ENCODE measurements at places on chromosomes 11 and 22.

- no peak for DNase-seq
Observed at GRCh38 chr22:27609451-27609888, 192.1 kb downstream of the MN1 start.

- DNase-seq = no peak
Observed at GRCh38 chr22:34490886-34491285, 570.6 kb upstream of the LARGE1 start.

GRCh38 chr11:132943706-132944568 lies 588.4 kb downstream of the OPCML start:
- DNase-seq = no peak

DNA sequence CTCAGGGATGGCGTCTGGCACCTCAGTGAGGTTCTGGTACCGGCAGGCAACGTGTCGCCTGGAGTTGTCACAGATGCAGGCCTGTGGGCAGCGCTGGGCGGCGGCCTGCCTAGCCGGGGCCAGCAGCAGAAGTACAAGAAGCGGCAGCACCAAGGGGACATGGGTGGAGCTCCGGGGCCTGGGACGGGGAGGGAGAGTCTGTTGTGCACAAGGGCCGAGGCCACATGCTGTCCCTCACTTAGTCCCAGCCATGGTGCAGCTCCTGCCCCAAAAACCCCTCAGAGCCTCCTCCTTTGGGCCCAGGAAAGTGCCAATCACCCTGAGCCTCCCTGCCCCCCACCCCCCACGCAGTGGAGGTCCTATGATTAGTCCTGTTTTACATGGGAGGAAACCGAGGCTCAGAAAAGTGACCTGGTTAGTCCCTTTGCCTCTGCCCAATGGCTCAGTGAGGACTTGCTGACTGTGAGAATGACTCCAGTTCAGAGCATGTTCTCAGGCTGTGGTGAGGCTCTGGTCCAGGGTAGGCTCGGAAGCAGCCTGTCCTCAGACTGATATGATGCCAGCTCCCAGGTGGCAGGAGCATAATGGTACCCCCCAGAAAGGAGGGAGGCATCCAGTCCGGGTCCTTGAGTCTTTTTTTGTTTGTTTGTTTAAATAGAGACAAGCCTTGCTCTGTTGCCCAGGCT lies 1.1 kb downstream of the CHADL start:
- DNase-seq = no peak

- no peak for DNase-seq
Observed at GRCh38 chr11:58580311-58580710, 1.4 kb downstream of the ZFP91 start.

GRCh38 chr22:41927813-41928212 lies 1.2 kb upstream of the TNFRSF13C start:
- DNase-seq = no peak

- DNase-seq = peak; percentile 91
Observed at GRCh38 chr22:42661985-42662831, 13.0 kb upstream of the CYB5R3 start.

GRCh38 chr11:118232659-118233058 lies 7.8 kb upstream of the JAML start:
- no peak for DNase-seq

DNA sequence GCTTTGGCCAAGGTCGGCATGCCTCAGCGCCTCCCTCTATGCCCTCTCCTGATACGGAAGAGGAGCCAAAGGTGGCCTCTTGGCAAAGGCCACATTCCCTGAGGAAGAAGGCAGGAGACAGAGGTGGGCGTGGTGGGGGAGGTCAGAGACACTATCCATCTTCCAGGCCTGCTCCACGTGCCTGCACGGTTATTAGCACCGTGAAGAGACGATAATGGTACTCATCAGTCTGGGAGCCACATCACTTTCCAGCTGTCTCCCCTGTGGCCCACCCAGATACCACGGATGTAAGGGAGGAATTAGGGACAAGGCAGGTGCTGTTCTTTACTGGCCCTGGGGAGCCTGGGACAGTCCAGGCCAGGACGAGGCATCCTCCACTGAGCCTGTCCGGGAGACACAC lies 354.3 kb downstream of the MN1 start:
- no peak for DNase-seq

GRCh38 chr11:114892381-114893197 lies 214.3 kb downstream of the NXPE2 start:
- no peak for DNase-seq

GRCh38 chr22:28068826-28069225 lies 149.8 kb upstream of the PITPNB start:
- DNase-seq = no peak

DNA sequence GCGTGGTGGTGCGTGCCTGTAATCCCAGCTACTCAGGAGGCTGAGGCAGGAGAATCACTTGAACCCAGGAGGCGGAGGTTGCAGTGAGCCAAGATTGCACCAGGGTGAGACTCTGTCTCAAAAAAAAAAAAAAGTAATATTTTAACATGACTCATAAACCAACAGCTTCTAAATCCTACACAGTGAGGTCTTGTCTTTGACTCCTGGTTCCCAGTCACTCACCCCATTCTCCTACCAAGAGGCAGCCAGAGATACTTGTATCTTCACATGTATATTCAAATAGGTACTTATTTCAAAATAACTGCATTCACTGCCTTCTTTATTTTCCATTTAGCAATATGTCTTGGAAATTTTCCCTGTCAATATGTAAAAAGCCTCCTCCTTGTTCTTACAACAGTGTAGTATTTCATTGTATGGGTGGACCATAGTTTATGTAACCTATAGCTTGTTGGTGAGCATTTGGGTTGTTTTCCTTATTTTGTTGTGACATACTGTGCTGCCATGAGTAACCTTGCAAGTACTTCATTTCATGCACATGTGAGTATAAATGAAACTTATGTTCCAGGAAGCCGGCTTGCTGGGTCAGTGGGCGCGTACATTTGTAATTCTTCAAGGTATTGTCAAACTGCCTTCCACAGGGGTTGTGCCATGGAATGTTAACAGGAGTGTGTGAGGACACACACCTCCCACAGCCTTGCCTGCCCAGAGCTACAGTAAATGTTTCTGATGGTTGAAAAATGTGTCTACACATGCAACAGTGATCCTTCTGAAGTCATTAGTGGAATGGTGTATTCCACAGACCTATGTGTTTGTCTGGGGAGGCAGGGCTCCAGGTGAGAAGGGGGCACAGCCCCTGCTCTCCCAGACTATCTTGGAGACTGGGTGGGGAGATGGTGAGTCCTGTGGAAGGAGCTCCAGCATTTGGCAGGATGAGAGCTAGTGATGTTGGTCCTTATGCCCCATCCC lies 47.9 kb downstream of the OSBP2 start:
- peak; percentile 80 for DNase-seq

DNA sequence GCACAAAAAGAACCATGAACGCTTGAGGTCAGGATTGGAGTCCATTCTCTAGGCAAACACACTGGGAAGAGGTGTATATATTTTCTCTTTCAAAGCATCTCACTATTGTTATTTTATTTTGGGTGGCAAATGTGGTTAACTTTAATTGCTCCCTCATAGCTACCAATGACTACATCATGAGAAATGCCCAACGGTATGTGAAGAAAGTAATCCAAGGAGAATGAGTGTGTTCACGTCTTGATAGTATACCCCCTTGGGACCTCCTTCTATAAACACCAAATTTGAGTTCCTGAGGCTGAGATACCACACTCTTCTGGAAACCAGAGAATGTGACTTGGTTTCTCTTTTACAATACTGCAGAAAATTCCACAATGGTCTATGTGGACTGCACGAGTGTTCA lies 15.8 kb downstream of the OR8D1 start:
- no peak for DNase-seq

- no peak for DNase-seq
Observed at GRCh38 chr22:21865041-21865440, 2.4 kb downstream of the MAPK1 start.

- no peak for DNase-seq
Observed at GRCh38 chr11:47998733-47999359, 18.5 kb downstream of the PTPRJ start.

- DNase-seq = no peak
Observed at GRCh38 chr11:130203766-130204702, 44.5 kb downstream of the ST14 start.

GRCh38 chr22:32822179-32822877 lies 20.8 kb downstream of the TIMP3 start:
- no peak for DNase-seq

DNA sequence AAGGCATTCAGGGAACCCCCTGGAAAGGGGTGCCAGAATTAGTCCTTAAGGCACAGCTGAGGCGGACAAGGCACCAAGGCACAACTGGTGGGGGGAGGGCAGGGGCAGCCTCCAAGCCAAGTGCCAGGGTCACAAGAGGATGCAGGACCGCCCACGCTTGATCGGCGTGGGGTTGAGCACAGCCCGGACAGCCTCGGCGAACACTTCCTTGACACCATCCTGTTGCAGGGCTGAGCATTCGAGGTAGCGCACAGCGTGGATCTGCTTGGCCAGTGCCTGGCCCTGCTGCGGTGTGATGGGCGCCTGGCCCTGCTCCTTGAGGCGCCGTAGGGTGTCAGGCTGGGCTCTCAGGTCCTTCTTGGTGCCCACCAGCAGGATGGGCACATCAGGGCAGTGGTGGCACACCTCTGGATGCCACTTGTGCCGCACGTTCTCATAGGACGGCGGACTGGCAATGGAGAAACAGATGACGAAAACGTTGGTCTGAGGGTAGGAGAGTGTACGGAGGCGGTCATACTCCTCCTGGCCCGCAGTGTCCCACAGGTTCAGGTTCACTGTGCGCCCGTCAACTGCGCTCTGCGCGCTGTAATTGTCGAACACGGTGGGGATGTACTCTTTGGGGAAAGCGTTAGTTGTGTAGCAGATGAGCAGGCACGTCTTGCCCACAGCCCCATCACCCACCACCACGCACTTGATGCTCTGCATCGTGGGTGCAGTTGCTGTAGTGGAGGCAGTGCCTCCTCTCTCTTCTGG lies 13.1 kb downstream of the RHOG start:
- no peak for DNase-seq

DNA sequence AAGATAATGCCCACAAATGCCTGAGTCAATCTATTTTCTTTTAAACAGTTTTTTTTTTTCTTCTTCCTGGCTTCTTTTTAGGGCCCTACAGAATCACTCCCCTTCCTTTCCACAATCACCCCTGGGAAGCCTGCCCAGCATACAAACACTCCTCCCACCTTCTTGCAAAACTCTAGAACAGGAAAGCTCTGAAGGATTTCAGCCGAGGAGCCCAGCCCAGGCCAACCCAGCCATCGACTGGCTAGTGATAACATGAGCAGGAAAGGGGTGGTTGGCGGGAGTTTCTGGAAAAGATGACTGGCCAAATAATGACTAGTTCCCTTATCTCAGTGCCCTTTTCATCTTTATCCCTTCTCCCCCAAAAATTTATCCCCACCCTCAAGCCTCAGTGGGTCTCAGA lies 68.2 kb downstream of the USP35 start:
- no peak for DNase-seq

GRCh38 chr22:21703684-21704316 lies 31.8 kb downstream of the YPEL1 start:
- DNase-seq = no peak

DNA sequence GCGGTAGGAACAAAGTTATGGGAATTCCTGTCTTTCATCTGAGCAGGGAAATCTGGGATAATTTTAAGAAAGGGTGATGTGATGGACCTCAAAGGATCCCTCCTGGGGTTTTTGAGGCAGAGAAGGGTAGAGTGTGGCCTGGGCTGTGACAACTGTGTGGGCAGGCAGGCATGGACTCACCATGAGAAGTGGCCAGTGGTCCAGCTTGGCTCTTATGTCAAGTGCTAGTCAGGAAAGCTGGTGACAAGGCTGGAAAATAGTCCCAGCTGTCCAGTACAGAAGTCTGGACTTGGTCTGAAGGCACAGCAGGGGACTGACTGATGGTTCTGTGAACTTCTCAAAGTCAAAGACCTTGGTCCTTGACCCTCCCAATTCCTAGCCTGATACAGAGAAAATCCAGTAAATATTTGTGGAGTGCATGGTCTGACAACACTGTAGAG lies 1.7 kb downstream of the PPFIBP2 start:
- DNase-seq = no peak

All from stimulated activated effector memory CD8-positive, alpha-beta T cell treated with anti-CD3 and anti-CD28 coated beads, Interleukin-12 subunit alpha, Interleukin-12 subunit beta, amount 100 ng/mL, for 72 hours (primary cell).